ENCODE measurements at places on chromosomes 1 and 21.

DNA sequence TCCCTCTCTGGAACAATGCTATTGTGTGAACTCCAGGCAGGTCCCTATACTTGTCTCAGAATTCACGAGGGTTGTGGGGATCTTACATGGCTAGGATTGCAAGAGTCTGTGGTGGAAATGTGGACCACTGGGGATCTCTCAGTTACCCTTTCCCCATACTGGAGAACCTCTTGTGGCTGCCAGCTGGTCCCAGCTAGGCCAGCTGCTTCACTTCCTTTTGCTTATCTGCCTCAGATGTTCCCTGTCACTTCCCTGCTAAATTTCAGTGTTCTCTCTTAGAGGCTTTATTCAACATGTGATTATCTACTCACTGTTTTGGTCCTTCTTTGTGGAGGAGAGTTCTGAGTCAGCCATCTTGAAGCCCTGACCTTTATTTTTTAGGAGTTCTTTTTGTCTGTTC lies 75.9 kb upstream of the SAMD13 start:
- no peak for DNase-seq

DNA sequence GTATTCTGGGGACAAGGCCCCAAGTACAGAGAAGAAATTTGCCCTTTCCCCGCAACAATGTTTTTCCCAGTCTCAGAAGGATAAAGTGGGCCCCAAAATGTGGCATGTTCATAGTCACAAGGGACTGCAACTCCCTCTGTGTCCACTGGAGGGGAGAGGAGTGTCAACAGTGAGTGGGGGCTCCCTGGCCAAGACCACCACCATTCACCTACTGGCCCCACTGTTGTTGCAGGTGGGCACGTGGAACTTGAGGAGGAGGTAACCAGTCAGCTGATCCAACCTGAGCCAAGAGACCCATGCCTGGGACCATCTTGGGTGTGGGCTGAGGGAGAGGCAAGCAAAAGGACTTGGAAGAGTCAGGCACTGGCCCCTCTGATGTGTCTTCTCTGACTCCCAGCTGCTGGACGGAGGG lies 777 bp downstream of the NUDT17 start:
- peak; percentile 37 for DNase-seq

DNA sequence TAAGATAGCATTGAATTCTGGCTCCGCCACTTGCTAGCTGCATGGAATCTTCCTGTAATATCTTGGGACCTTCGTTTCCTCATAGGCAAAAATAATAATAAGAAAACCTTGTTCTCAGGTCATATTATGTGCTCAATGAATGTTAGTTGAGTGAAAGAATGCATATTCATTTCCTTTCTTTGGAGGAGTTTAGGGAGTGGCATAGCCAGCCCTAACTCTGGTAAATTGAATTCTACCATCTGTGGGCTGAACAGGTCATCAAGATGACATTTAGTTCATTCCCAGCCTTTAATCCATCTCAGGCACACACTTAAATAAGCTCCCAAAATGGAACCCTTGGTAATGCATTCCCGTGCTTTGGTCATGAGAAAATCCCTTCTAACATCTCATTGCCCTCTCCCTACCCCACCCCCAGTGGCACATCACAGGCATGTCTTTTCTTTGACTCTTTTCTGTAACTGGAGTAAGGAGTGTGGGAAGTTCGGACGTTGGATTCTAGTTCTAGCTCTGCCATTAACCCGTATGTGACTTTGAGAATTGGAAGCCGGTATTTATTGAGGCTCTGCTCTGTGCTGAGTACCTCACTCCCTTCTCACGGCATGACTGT lies 13.2 kb upstream of the MYOG start:
- no peak for DNase-seq

GRCh38 chr1:25110036-25110435 lies 122.3 kb downstream of the SYF2 start:
- no peak for DNase-seq

DNA sequence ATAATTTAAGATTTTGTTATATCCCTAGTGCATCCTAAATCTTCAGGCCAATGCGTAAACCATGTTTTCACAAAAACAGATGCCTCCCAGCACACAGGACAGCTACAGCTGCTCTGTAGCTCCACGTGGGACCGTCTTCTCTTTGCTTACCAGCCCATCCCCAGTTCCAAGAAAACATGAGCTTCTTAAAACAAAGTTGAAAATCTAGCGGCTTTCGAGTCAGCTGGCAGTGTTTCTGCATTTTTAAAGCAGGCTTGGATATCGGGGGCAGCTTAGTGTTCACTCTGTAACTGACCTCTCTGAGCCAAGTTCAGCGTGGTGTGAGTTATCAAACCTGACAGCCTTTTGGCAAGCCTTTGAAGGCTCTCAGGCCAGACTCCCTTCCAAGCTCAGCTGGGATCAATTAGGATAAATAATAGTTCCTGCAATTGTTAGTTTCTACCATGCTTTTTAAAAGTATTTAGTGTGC lies 881.5 kb downstream of the LTN1 start:
- peak; percentile 84 for DNase-seq

DNA sequence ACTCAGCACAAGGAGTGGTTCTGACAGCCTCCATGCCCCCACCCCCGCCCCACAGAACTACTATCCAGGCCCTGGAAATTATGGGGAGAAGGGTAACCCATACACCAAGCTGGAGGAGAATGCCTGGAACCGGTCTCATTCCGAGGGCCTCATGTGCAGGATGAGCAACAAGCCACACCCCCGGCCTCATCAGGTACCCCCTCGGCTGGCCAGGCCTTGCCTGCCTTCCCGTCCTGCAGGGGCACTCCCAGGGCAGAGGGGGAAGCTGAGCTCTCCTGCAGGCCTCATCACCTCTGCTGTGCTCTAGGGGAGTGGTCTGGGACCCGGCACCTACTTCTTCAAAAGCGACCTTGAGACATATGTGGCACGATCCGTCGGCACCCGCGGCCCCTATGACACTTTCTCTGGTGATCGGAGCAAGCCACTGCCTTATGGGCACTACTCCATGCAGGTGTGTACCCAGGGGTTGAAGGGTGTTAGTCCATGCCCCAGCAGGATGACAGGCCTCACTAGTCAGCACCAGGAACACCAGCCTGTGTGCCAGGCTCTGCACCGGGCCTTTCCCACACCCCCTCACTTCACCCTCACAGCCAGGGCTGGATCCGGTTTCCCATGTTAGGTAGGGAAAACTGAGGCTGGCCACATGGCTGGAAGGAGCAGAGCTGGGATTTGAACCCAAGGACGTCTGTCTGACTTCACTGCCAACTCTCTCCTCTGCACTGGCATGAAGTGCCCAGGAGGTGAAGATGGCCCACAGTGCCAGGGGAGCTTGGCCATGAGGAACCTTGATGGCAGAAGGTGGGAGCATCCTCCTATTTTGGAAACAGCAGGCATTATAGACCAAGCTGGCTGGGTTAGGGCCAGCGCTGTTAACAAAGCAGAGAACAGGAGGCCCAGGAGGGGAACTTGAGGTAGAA lies 10.9 kb upstream of the TTC22 start:
- no peak for DNase-seq

DNA sequence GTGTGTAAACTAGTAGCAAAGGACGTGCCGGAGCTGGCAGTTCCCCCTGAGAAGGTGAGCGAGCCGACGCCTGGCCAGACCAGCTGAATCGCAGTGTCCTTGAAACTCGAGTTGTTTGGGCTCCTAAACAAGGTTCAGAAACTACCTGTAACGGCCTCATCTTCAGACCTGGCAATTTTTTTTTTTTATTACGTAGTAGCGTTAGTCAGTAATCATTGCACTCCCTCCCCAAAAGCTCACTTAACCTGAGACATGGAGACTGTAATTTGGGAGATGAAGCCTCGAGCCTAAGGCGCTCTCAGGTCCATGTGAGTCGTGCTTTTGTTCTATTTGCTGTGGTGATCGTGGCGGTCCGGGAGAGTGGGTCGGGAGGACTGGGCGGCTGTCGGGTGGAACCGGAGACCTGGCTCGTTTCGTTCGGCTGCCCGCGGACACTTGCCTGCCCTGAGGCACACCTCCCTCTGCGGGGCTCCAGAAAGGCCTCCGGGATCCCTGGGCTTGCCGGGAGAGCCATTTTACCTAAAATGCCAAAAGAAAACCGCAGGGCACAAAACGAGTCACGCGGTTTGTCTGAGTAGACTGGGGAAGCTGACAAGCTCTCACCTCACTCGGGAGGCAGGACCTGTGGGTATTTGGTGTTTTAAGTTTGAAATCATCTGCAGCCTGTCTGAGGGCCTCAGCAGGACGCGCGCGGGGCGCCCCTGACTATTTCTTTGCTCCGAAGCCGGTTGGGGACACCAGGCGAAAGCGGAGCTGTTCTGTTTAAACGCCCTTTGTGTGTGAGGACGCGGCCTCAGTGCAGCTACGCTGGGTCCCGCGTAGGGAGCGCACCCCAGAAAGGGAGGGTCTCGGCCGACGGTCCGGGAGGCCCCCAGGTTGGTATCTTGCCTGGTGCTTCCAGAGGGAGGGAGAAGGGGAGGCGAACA lies 722 bp downstream of the LHX8 start:
- no peak for DNase-seq

DNA sequence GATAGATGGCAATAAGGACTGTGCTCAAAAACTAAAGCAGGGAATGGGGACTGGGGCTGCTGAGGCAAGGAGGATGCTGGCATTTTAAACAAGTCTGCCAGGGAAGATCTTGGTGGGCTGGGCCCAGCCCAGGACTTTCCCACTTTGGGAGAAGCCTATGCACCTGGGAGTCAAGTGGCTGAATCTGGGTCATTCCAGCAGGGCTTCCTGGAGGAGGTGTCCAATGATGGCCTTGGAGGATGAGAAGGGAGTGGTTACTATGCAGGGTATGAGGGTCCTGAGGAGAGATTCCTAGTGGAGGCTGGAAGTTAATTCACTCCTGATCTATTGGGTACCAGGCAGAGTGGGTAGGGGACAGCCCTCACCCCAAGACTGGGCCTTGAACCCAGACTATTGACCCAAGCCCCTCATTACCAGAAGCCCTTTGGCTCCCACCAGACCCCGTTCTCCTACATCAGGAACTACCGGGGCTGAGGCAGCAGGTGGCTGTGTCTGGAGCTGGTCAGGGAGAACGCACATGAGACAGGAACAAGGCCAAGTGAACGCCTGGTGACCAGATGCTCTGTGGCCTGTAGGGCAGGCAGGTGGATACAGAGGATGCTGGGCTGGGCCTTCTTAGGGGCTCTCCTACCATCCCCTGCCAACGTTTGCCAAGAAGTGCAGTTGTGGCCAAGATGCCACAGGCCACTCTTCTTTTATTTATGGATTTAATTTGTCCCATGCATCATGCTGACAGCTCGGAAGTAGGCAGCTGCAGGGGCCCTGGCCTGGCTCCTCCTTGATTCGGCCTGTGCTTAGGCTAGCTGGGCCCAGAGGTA lies 18.3 kb upstream of the LRP8 start:
- DNase-seq, result no peak

DNA sequence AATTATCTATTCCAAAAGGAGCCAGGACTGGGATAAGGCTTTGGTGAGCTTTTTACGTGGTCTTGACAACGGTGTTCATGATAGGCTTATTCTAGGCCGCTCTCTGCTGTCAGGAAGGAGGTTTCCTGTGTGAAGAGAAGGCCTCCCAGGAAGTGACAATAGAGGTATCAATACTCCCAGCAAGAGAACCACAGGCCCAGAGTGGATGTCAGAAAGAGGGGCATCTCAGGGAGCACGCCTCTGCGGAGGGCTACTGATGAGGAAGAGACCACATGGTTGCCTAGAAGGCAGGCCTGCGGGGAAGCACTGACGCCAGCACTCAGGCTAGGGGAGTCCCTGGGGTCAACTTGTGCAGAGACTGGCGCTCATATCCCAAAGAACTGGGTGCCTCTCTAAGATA lies 60.4 kb downstream of the ITPKB start:
- no peak for DNase-seq

DNA sequence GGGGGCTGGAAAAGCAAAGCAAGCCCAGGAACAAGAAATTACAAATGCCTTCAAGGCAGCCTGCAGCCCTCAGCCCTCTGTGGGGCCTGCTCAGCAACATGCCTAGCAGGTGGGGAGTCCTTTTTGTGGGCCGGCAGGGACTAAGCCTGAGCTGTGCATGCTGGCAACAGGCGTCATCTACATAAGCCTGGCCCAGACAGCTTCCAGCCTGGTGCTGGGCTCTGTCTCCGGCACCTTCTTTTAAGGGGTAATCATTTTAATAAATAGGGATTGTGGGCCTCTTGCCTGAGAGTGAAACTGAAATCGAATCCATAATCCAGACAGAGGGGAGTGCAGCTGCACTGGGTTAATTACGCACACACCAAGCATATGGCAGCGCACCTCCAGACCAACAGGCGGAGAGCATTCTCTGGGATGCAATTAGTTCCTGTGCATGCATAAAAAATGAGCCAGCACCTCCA lies 96.6 kb downstream of the DDX20 start:
- no peak for DNase-seq

GRCh38 chr1:24764848-24765247 lies 19.6 kb downstream of the CLIC4 start:
- DNase-seq, result no peak

GRCh38 chr1:238628110-238628509 lies 737.4 kb upstream of the ZP4 start:
- no peak for DNase-seq

- no peak for DNase-seq
These were observed 233.1 kb upstream of the CSF3R start for GRCh38 chr1:36715797-36716196.

DNA sequence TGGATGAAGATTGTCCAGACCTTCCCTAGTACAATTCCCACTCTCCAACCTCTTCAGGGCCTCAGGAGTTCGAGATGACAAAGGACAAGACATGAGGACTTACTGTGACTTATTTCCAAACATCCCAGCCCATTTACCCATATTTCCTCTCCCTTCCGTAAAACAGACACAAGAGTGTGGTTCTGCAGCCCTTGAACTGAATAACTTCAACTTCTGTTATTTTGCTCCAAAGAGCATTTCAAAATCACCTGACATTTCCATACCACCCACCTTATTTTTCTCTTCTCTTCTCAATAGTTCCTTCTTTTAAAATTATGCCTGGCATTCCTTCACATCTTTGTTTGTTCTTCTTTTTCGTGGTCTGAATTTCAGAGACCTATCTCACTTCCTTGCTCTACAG lies 8.7 kb upstream of the OR10K2 start:
- no peak for DNase-seq

DNA sequence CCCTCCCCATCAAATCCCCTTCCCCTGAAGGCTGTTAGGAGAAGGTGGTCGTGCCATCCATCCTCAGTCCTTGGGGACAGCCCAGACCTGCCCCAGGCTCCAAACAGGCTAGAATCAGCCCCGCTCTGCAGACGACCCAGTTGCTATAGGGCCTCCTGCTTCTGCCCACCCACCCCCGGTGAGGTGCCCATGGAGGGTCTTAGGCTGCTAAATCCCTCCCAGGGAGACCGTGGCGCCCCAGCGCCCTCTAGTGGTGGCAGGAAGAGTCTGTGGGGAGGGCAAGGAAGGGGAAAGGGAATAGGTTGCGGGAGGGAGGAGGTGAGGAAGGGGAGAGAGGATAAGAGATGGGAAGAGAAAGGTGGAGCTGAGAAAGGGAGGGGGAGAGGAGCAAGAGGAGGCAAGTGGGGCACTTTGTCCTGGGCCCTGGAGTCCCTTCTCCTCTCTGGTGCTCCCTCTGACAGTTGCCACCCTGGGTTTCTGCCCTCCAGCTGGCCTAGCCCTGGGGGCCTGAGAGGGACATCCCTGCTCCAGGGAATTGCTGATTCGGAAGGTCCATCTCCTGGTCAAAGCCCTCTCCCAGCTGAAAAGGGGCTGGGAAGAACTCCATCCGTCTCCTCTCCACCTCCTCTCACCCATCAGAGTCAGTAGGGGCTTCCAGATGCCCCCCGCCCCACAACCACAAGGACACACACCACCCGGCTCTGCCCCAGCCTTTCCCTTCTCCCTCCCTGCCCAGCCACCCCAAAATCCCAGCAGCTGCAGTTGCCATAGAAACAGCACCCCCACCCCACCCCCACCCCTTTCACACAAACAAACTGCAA lies 55.4 kb downstream of the CAMK2N1 start:
- peak; percentile 42 for DNase-seq

Measured in left kidney (tissue), 8 donors.